Breast epithelium (tissue), 4 donors: ENCODE measurements at places on chromosomes 6 and 20. TPM values are rescaled to one million over a fixed set of nuclear protein-coding genes. Genes with fewer than 3 reads are reported as not detected.
A peak's percentile ranks its signal among the peaks of the same experiment; 100 is the strongest.

- peak; percentile 50 for DNase-seq
These were observed 59.2 kb upstream of the PRSS16 start for GRCh38 chr6:27188061-27188884.

DNA sequence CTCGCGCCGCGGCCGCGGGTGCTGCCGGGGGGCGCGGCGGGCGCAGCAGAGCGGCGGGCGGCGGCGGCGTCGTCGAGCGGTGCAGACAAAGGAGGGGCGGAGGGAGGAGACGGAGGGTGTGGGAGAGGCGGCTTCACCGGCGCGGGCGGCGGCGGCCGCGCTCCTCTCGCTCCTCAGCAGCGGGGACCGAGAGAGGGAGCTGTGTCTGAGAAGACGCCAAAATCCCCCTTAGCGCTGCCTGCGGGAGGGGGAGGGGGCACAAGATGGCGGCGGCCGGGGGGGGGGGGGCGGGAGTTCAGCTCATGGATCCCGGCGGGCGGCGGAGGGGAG is 296 bp downstream of the ADNP start:
- DNase-seq: no peak

GRCh38 chr6:108630050-108630714 is 69.5 kb downstream of the FOXO3 start:
- no peak for DNase-seq

DNA sequence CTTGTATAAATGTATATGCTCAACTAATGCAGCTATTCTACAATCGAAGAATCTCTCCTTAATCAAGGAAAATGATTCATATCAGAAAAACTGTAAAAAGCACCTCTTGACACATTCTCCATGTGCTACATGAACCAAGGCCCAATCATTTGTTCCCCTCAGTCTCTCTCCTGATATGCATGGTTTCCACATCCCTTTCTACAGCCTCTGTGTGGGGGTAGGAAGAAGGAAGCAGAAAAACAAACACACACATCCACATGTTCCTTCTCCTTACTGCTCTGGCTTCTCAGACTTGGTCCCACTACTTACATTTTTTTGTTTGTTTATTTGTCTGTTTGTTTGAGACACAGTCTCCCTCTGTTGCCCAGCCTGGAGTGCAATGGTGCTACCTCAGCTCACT is 510.5 kb downstream of the PRKN start:
- no peak for DNase-seq

DNA sequence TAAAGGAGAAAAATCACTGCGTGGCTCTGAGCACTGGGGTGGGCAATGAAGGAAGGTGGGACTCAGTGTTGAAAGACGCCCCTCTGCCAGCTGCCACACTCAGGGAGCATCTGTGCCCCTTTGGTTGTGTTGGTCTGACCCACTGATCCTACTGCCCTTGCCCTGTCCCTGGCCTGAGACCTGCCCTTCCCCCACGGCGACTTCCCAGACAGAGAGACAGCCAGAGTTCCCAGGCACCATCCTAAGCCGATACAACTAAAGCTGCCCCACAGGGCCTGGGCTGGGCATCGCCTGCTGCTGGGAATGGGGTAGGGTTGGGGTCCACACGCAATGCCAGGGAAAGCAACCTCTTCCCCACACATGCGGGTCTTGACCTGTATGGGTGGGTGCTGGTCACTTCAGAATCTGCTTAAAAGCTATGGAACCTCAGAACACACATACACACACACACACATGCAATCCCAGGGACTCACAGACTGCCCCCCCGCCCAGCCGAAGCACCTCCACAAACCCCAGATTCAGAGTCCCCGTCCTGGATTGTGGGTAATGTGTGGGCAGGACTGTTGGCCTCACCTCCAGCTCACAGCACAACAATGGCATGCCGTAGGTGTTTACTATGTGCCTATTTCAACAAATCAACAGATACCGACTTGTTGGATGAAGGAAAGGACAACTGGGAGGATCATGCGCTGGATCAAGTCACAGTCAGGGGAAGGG is 10.9 kb upstream of the SPDEF start:
- no peak for DNase-seq

- no peak for DNase-seq
These were observed 151.2 kb downstream of the ADGRG6 start for GRCh38 chr6:142452993-142453392.

GRCh38 chr20:42097741-42098140 is 479.6 kb upstream of the CHD6 start:
- DNase-seq: no peak

- DNase-seq: no peak
These were observed 671.2 kb upstream of the PTCHD4 start for GRCh38 chr6:48782225-48782624.

GRCh38 chr20:4073852-4074741 is 58.7 kb upstream of the RNF24 start:
- DNase-seq: no peak

DNA sequence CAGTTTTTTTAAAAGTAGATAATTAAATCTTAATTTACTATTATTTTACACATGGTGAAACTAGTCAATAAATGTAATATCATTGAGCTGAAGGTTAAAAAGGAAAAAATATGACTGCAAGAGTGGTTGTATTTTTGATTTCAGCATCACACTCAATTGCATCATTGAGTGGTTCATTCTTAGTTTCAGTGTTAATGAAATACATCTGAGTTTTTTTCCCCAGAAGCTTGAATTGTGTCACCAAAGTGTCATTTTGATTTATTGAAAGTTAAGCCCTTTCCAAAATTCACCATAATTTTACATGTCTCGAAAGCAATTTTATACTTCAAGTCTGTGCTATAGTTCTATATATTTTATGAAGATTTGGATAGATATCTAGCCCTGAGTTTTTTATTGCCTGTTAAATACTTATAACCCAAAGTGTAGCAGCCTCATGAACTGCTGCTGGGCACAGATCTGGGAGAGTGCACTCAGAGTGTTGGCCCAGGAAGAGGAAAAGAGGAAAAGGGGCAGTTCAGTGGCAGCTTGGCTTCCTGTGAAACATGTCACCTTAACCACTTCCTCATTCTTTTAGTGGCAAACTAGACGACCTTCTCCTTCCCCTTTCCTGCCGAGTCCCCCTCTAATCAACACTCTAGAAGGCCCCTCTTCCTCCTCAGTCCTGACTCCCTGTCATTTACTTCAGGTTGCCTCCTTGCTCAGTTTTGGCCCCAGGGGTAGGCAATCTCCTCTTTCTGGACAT is 140.7 kb downstream of the ESR1 start:
- DNase-seq: no peak

DNA sequence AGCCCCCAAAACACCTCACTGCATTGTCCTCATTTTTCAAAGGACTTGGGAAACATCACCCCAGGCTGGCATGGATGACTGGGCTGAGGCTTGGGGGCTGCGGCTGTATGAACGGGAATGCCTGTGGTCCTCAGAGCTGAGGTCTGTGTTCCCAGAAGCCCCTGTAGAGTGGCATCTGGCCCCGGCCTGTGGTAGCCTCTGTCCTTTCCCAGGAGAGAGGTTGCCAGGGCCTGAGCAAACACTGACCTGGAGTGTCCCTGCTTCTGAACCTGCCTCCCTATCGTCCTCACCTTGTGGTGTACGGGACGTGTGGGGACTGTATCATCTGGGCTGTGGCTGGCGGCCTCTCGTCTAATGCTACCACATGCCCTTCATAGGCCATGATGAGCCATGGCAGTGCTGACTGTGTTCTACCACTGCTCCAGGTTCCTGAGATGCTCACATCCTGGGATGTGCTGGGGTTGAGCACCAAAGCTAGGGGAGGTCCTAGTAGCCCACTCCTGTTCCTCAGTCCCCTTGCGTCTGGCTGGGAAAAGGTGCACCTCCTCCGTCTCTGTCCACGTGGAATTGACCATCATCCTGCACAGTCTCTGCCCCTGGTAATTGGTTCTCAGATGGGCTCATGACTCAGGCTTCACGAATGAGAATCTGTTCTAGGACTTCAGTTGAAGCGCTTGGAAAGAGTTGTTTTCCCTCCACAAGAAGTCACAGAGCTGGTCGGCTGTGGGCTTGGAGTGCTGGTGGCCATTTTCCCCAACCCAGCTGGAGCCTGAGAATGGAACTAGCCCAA is 27.6 kb downstream of the PHACTR3 start:
- DNase-seq: no peak

DNA sequence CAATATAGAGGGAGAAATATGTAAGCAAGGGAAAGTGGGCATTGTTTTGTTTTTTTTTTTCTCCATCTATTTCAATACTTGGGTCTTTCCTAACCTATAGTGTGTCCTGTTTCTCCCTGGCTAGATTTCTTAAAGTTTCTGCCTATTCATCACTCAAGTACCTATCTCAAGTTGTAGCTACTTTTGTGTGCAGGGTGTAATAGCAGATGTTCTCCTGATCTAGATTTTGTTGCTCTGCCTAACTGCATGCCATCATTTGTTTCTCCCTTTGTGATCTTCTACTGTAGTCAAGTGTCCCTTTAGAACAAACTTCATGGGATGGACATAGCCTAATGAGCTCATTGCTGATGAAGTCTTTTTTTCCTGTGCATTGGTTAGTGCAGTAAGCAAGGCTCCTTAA is 45.8 kb downstream of the TOP1 start:
- DNase-seq: no peak

GRCh38 chr20:35523298-35523888 is 6.1 kb downstream of the C20orf173 start:
- DNase-seq: no peak

Gene MDFI
- total RNA-seq: 36.1 TPM

Gene VSX1
- 0.44 TPM for total RNA-seq

Gene BPIFB2
- total RNA-seq: 0.98 TPM

Gene C20orf144
- 0.29 TPM for total RNA-seq

Gene SEL1L2
- not detected for total RNA-seq

Gene SOX18
- total RNA-seq: 3.2 TPM

Gene KIAA1755
- total RNA-seq: 4.3 TPM

Gene CLPSL2
- total RNA-seq: not detected

Gene SLC44A4
- total RNA-seq: 35.4 TPM

Gene EBF4
- 22.0 TPM for total RNA-seq

Gene GSTA2
- total RNA-seq: not detected

Gene CARMIL1
- total RNA-seq: 53.0 TPM

Gene PRDM13
- not detected for total RNA-seq
